NCI-H446 treated with DMSO at 0.1 percent for 48 hours (cell line): ENCODE measurements at places on chromosomes 2 and 18.

DNA sequence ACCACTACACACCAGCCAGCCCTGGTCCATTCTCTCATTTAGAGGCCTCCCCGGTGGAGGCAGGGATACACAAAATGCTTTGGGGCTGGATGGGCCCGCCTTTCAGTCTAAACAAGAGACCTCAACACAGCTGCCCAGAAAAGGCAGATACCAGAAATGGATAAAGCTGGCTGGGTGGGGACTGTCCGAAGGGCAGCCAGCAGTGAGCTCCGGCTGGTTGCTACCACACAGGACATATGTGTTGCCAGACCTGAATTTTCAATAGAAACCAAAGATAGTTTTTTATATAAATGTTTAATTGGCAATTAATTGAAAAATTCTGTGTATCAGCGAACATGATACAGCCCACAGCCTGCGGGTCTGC, 1.4 kb downstream of the GPBAR1 start:
- DNase-seq = no peak

GRCh38 chr2:173288561-173288960, 66.1 kb upstream of the CDCA7 start:
- DNase-seq = no peak

DNA sequence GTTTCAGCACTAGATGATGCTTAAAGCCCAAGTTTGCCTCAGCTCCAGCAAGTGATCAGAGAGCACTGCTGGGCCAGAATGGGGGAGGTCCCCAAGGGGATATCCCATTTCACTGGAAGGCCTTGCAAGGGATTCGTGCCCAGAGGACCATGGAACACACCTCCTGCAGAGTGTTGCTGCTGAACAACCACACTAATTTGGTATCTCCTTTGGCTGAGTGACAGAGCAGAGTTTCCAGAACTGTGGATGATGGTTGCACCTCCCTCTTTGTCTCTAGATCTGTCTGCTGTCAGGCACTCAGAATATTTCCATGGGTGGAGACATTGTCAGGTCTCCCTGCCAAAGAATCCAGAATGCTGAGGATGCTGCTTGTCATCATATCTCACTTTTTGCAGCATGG, 484.8 kb upstream of the NETO1 start:
- DNase-seq = peak; percentile 74

- DNase-seq = no peak
These were observed 2.4 kb downstream of the MRPL33 start for GRCh38 chr2:27773959-27774358.

DNA sequence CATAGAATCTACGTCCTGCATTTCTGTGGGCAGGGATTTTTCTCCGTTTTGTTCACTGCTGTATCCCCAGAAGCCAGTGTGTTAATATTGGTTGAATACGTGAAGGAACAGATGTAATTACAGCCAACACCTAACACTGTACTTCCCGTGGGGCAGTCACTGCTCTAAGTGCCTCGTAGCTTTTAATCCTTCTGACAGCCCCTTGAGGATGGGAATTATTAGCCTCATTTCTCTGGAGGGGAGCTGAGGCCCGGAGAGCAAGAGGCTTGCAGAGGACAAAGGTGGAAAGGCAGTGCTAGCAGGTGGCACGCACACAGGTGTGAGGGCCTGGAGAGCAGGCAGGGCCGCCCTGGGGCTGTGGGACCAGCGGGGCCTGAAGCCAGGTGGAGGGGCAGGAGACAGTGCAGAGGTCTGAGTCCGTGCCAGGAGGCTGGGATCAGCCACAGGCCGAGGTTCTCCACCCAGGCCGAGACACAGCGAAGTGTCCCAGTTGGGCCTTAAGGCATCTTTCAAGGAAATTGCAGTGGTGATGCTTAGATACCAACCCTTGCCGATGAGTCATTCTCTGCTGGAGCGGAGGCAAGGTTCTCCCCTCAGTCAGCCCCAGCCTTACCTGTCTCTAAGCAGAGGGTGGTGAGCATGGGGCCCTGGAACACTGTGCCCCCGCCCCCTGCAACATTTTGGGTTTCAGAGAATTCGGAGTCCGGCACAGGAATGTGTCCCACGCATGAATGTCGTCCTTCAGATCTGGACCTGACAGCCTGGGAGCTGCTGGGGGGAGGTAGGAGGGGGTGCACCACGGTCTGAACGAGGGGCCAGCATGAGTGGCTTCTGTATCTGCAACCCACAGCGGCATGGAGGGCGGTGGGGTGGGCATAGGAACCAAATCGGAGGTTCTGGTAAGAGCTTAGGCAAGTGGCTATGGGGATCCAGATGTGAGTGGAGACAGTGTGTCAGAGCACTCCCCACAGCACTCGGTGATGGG, 122.6 kb downstream of the GBX2 start:
- DNase-seq = no peak

- no peak for DNase-seq
These were observed 85.7 kb upstream of the GALNT13 start for GRCh38 chr2:153786016-153786415.
